ENCODE measurements at places on chromosomes 1 and 21.
A peak's percentile ranks its signal among the peaks of the same experiment; 100 is the strongest.

- DNase-seq = no peak
Measured at GRCh38 chr21:38511662-38512243, 13.5 kb upstream of the ERG start.

DNA sequence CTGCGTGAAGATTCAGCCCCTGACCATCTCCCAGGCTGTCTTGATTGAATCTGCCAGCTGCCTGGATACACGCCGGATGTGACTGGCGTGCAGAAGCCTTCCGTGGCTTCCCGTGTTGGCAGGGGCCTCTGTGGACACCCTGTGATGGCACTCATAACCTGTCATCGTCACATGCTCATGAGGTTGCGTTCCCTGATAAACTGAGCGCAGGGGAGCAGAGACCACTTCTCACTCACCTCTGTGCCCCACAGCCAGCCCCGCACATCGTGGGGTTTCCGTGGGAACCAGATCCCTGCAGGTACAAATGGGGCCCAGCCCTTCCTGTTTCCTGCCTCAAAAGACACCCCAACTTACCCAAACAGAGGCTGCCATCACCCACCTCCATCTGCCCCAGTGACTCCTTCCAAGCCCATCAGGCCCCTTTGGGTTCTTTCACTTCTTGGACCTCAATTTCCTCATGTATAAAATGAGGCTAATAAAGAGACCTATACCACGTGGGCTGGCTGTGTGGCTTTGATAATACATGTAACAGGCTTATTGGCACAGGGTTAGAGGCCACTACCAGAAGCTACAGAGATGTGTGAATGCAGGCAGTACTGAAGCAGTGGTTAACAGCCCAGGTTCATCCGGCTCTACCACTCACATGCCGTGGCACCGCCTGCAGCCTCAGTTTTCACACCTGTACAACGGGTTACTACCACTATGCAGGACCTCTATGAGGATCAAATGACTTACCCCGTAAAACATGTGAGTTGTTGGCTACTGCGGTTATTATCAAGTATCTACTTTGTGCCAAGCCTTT, 23.6 kb downstream of the HTR6 start:
- DNase-seq = peak; percentile 55

- DNase-seq = no peak
Measured at GRCh38 chr1:57329937-57330336, 93.9 kb downstream of the DAB1 start.

DNA sequence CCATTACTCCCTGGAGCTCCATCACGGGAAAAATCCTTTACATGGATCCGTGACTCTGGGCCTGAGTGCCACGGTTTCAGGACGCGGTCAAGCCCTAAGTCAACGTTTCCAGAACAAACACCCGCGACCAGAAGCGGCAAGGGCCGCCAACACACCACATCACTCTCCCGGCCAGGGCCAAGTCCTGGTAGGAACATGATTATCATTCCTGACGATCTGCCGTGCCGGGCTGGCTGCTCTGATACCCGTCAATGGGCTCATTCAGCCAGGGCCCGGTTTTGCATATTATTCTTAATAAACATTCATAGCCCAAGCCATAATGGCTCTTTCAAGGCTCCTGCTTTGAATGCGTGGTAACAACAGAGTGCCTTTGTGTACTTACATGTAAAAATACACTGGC, 44.6 kb upstream of the SIM2 start:
- DNase-seq = no peak

GRCh38 chr1:76068542-76068941, 6.0 kb upstream of the ST6GALNAC3 start:
- no peak for DNase-seq

- DNase-seq = no peak
Measured at GRCh38 chr1:157595356-157595755, 2.5 kb downstream of the FCRL4 start.

DNA sequence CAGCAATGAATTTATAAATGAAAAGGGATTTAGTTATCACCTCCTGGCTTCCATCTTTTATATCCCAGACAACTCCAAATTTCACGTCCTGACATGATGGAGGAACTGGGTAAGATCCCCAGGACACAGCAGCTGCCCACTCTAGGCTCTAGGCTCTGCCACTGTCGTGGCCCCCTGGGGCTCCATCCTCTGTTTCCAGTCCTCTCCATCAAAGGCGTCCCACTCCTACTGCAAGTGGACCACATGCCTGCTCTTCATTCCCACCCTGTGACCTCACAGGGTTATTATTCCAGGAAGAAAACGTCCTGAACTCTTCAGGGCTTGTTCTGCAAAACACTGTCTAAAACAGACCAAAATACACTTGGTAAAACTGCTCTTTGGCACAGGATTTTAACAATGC, 11.9 kb downstream of the URB1 start:
- DNase-seq = no peak

DNA sequence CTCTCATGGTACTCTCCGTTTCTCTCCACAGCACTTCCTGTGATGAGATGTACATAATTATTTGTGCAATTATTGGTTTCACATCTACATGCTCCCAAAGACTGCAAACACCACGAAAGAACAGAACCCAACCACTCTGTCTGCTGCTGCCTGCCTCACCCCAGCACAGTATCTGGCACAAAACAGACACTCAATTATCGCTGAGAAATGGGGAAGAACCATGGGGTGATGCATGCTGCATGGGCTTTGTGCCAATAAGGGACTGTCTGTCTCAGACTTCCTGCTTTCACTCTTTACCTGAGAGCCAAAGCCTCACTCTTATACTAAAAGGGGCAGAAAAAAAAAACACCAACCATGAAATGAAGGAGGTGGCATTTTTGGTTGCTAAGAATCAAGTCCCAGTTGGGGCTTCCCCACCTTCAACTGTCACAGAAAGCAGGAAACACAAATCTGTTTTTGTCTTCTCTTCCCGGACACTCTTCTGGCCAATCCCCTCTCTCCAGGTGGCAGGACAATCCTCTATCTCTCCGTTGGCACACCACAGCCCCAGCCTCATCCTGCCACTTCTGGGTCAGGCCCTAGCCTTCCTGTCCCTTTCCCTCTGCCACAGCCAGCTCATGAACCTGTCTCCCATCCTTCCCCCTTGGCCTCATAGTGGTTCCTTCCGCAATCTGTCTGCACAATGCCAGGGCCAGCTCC, 82.0 kb downstream of the TGFBR3 start:
- no peak for DNase-seq
